ENCODE measurements at places on chromosomes 5 and 9. TPM values are rescaled to one million over a fixed set of nuclear protein-coding genes. Genes with fewer than 3 reads are reported as not detected.

DNA sequence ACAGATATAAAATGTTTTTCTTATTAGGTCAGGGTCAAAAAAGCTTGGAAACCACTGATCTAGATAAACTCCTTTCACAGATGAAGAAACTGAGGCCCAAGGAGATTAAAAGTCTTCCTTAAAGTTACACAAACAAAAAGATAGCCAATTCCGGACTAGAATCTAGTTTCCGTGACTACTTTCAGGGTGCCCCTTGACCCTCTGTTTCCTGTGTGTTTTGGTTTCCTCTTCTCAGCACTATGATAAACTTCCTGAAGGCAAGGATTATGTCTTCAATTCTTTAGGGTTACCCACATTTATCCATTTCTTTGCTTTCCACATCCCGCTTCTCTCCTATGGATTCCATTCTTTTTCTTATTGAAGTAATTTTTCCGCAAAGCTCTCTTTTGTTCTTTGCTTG is 83.1 kb downstream of the ADAMTS12 start:
- DNase-seq: no peak

GRCh38 chr5:68730220-68730978 is 363.4 kb upstream of the SLC30A5 start:
- peak; percentile 86 for DNase-seq

DNA sequence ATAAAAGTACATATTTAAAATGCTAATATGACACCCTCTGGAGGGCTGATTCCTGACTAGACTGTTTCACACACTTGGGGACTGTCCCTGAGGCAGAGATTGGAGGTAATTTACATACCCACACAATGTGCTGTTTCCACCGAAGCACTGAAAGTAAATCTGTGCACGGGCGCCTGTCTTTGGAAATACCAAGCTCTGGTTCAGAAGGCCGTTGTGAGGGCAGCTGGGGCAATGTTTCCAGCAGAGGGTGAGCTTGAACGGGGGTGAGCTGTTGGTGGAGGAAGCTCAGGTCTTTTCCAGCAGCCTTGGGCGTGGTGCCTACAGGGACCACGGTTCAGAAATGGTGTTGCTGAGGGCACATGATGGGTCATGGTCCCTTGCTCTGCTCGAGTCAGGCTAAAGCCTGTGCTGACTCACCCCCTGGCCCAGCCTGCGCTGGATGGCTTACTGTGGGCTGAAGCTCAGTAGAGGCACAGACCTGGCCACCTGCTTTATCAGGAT is 25.8 kb upstream of the HMCN2 start:
- no peak for DNase-seq

- no peak for DNase-seq
Measured at GRCh38 chr9:77547106-77547730, 100.9 kb downstream of the GNA14 start.

GRCh38 chr5:147439254-147439653 is 70.6 kb downstream of the DPYSL3 start:
- DNase-seq: no peak

GRCh38 chr5:107431536-107431935 is 239.2 kb downstream of the EFNA5 start:
- DNase-seq: no peak

- DNase-seq: no peak
Measured at GRCh38 chr5:1661311-1661710, 137.6 kb upstream of the LPCAT1 start.

DNA sequence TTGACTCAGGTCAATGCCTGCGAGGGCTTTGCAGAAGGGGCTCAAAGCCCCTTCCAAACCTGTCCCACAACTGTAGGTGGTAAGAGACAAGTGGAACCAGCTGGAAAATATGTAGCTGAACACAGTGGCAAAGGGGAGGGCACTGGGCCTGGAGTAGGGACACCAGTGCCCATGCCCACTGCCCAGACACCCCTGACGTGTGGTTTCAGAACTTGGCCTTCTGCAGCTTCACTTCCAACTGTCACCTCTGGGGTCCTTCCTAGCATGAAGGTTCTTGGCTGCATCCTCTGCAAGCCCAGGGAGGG is 233.1 kb upstream of the IRX1 start:
- no peak for DNase-seq

- DNase-seq: no peak
Measured at GRCh38 chr5:72860499-72860898, 44.0 kb downstream of the TNPO1 start.

DNA sequence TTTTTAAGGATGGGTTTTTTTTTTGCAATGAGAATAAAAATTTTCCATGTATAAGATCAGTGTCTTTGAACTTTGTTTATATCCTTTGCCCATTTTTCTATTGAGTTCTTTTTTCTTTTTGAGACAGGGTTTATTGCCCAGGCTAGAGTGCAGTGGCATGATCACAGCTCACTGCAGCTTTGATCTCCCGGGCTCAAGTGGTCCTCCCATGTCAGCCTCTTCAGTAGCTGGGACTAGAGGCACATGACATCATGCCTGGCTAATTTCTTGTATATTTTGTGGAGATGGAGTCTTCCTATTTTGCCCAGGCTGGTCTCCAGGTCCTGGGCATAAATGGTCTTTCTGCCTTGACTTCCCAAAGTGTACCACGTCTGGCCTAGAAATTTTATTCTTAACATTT is 21.2 kb downstream of the GPBP1 start:
- no peak for DNase-seq

- DNase-seq: no peak
Measured at GRCh38 chr5:63128018-63128417, 549.4 kb downstream of the LRRC70 start.

- DNase-seq: no peak
Measured at GRCh38 chr9:121216271-121216805, 14.7 kb upstream of the RAB14 start.

GRCh38 chr5:140700177-140701144 is at the start of gene ZMAT2:
TSS of gene ZMAT2 (plus strand) at chr5:140700447. CDS start at chr5:140700461, 14 bp downstream.
- DNase-seq: peak; percentile 94

DNA sequence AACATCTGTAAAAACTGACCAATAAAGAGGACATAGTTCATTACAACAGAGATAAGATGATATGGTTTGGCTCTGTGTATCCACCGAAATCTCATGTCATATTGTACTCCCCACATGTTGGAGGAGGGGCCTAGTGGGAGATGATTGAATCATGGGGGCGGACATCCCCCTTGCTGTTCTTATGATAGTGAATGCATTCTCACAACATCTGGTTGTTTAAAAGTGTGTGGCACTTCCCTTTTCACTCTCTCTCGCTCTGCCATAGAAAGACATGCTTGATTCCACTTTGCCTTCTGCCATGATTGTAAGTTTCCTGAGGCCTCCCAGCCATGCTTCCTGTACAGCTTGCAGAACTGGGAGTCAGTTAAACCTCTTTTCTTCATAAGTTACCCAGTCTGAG is 292.8 kb downstream of the SLF1 start:
- no peak for DNase-seq

GRCh38 chr9:78326564-78326963 is 29.6 kb downstream of the PSAT1 start:
- no peak for DNase-seq

DNA sequence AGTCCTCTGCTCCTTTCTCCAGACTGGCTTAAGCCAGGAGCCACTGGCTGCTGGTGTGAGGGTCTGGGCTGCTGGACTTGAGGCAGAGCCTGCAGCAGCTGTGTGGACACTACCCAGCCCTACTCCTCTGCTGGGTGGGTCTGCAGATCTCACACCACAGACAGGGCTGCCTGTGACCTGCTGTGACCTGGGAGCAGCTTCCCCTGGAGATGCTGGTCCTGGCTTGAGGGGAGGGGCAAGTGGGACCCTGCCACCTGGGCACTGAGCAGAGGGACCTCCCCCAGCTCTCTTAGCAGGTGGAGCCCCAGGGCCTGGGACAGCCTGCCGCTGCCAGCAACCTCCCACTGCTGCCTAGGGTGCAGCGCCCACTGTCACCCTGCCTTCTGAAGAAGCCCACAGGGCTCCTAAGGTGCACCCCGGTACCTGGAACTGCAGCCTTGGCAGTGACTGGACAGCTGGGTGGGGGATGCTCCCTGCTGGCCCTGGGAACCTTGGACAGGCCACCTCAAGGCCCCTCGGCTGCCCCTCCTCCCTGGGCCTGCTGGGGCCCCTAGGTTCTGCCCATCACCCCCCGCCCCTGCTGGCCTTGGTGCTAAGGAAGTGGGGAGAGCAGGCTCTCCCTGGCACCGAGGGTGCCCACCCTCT is 9.1 kb downstream of the CACFD1 start:
- no peak for DNase-seq

GRCh38 chr5:52269401-52269800 is 518.3 kb upstream of the ITGA1 start:
- DNase-seq: no peak

DNA sequence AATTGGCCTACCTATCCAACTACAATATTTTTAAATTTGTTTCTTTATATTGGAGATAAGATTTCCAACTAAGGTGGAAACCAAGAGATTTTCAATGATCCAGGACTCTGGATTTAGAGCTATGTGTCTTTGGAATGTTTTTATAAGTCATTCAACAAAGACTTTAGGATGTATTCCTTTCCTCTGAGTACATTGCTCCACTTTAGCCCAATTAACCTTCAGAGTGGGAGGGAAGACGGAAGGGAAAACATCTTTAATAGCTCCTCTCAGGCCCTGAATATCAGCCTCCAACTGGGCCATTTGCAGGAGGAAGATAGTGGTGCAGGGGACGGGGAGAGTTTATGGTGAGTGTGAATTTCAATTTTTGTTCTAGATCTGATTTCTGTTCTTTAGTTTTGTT is 239.2 kb downstream of the PIK3R1 start:
- DNase-seq: no peak

- peak; percentile 82 for DNase-seq
Measured at GRCh38 chr9:34547960-34548611, 25.3 kb upstream of the ENHO start.

- DNase-seq: no peak
Measured at GRCh38 chr5:55037046-55037771, 13.2 kb downstream of the GZMK start.

DNA sequence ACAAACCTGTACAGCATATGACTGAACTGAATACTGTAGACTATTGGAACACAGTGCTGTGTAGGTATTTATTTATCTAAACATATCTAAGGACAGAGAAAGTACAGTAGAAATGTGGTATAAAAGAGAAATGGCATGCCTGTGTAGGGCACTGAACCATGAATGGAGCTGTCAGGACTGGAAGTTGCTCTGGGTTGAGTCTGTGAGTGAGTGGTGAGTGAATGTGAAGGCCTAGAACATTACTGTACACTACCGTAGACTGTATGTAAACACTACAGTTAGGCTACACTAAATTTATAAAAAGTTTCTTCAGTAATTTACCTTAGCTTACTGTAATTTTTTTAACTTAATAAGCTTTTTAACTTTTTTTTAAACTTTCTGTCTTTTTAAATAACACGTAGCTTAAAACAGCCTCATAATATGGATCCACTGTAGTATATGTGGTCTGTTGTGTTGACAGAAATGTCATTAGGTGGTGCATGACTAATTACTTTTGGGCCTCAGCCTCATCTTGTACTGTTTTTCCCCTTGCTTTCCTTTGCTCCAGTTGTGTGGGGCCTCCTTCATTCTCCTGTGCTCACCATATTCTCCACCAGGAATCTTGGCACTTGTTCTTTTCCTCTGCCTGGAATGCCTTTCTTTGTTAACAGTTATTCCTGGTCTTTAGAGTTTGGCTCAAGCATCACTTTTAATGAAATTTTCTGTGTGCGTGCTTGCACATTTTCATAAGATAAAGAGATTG is 8.8 kb downstream of the SPIN1 start:
- DNase-seq: no peak

GRCh38 chr9:105694848-105695581 is 674 bp downstream of the TMEM38B start:
- DNase-seq: peak; percentile 61

- DNase-seq: no peak
Measured at GRCh38 chr5:39491210-39491609, 66.4 kb upstream of the DAB2 start.

- DNase-seq: no peak
Measured at GRCh38 chr5:176384366-176384930, 4.0 kb downstream of the NOP16 start.

- DNase-seq: peak; percentile 20
Measured at GRCh38 chr5:81425569-81425968, 31.6 kb upstream of the ACOT12 start.

DNA sequence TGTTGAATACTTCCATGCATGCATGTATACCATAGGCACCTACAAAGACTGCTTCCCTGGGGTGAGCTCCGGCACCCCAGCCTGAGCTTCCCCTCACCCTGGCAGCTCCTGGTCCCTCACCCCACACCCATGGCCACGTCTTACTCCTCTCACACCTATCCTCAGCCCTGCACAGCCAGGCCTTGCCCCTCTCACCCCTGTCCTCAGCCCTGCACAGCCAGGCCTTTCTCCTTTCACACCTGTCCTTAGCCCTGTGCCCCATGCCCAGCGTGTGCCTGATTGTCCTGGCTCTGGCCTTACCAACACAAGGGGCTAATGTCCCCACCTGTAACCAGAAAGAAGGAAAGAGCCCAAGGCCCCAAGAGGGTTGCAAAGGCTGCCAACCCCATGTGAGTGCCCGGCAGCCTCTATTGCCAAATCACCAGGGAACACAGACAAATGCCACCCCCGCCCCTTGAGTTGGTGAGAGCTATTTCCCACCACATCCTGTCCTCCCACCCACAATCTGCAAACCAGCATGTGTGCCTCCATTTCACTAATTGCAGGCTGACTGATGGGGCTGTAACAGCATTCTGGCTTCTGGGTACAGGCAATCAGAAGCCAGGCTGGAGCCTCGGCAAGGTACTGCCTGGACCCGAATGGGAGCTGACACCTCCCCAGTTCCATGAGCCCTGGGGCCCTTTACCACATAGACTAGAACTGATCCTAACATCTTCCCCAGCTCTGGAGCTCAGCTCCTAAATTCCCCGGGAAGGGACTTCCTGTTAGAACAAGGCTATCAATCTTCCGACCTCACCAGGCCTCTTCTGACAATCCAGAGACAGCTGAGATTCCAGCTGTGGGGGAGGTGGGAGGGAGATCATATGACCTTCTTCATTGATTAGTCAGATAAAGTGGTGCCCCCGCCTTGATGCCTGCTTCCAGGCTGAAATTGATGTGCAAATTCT is 78.2 kb downstream of the FAM114A2 start:
- DNase-seq: no peak

Gene MAMDC4
- polyA plus RNA-seq: 5.9 TPM

Gene MOB3B
- 1.5 TPM for polyA plus RNA-seq

Gene ADAMTSL2
- polyA plus RNA-seq: 4.0 TPM

Gene MYMK
- 82.7 TPM for polyA plus RNA-seq

Gene LHX2
- polyA plus RNA-seq: 2.0 TPM

Gene ANXA2R
- 1.5 TPM for polyA plus RNA-seq

Gene NTNG2
- polyA plus RNA-seq: 0.28 TPM

Gene SLC34A1
- polyA plus RNA-seq: not detected

Gene IFNA2
- polyA plus RNA-seq: not detected

Gene ISL1
- polyA plus RNA-seq: 0.28 TPM

Gene WDR38
- polyA plus RNA-seq: 0.15 TPM

Gene C7
- 4.0 TPM for polyA plus RNA-seq

Gene NDUFS6
- 69.9 TPM for polyA plus RNA-seq
